ENCODE measurements at places on chromosomes 12 and 14. TPM values are rescaled to one million over a fixed set of nuclear protein-coding genes. Genes with fewer than 3 reads are reported as not detected.

DNA sequence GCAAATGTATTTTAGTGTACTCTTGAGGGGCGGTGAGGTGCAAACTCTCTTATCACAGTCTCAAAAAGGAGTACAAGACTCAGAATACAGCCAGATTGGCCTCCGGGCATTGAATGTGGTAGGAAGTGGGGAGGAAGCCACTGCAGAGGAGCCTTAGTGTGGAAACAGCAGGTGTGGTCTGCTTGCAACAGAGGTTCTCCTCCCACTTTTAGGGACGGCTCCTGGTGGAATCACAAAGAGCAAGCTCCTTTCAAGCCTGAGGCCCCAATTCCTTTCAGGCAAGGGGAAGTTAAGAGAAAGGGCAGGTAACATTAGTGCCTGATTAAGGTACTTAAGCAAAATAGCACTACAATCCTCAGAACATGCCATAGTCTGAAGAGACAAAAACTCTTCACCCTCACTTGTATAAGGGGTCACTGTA is 23.7 kb upstream of the SLC2A3 start:
- no peak overlapping the region for H3K4me3 ChIP-seq
- no peak for DNase-seq
- H3K27me3 ChIP-seq = no peaks in the 10 kb centered on the region
- peaks cover 6% of the 10 kb centered on the region for H3K4me1 ChIP-seq
- no peaks in the 10 kb centered on the region for H3K36me3 ChIP-seq

Gene BEGAIN
- 4.4 TPM for polyA plus RNA-seq

DNA sequence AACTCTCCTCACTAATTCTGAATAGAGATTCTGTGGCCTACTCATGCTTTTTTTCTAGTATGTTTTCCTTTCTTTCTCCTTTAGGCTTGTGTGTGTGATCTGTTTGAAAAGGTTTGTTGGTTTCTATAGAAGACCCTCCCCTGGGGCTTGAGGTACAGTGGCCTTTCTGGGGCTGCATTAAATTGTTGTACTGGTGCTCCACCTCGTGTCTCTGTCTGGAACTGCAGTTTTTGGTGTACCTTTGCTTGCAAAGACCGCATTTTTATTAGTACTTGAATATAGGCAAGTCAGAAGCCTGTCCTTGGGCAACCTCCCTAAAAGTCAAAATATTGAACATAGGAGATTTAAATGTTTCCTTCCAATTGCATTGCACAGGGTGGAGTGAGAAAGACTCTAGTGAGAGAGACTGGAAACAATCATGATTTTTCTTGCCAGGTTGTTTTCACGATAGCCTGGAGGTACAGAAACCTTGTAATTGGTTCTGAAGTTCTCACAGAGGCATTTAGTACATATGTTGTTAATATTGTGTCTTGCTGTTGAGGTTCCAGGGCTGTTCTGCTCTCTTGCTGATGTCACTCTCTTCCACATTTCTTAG is 39.0 kb downstream of the SLCO1B1 start:
- H3K27ac ChIP-seq = no peak overlapping the region
- no peaks in the 10 kb centered on the region for H3K4me1 ChIP-seq
- H3K27me3 ChIP-seq = no peaks in the 10 kb centered on the region
- H3K4me3 ChIP-seq = no peak overlapping the region
- peak; percentile 33 for DNase-seq

- peaks cover 25% of the 10 kb centered on the region for H3K36me3 ChIP-seq
- no peak for DNase-seq
- no peak overlapping the region for H3K4me3 ChIP-seq
Measured at GRCh38 chr14:34710744-34711143, 3.6 kb downstream of the CFL2 start.

DNA sequence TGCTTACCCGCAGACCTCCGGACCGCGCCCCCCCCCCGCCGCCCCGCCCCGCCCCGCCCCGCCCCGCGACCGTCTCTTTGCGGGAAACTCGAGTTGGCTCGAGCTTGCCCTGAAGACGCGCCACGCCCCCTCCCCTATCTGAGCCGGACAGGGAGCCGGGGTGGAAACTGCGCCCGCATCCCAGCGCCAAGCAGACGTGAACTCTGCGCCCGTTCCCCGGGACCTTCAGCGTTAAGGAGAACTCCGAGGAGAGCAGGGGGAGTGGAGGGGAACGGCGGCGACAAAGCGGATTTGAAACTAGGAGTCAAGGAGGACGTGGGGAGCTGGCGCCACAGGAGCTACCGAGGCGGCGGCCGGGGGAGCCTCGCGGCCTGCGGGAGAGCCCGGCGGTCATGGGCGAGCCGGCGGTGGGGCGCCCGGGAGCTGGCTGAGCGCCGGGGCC is at the start of gene KCNK13:
TSS of gene KCNK13 (plus strand) at position 310 of the 442 bp plus-strand sequence. CDS start 212 bp downstream, outside the sequence.
- no peaks in the 10 kb centered on the region for H3K4me1 ChIP-seq
- H3K27ac ChIP-seq = no peak within 1 kb of the TSS
- H3K4me3 ChIP-seq = peak within 1 kb of the TSS; percentile 54
- peak; percentile 74 for DNase-seq

- H3K4me1 ChIP-seq = no peaks in the 10 kb centered on the region
- DNase-seq = no peak
- no peak overlapping the region for H3K27ac ChIP-seq
- no peaks in the 10 kb centered on the region for H3K36me3 ChIP-seq
- H3K4me3 ChIP-seq = no peak overlapping the region
- peaks cover 64% of the 10 kb centered on the region for H3K27me3 ChIP-seq
Measured at GRCh38 chr14:92382677-92383076, 59.7 kb downstream of the SLC24A4 start.

- H3K4me1 ChIP-seq = no peaks in the 10 kb centered on the region
- H3K27me3 ChIP-seq = no peaks in the 10 kb centered on the region
- peak; percentile 38 for DNase-seq
- no peak overlapping the region for H3K27ac ChIP-seq
Measured at GRCh38 chr12:98208816-98209215, 306.6 kb upstream of the TMPO start.

- peak; percentile 38 for DNase-seq
- H3K27ac ChIP-seq = no peak overlapping the region
- H3K4me1 ChIP-seq = no peaks in the 10 kb centered on the region
- H3K27me3 ChIP-seq = peaks cover 66% of the 10 kb centered on the region
- H3K4me3 ChIP-seq = no peak overlapping the region
Measured at GRCh38 chr12:34379142-34379541, 356.8 kb downstream of the ALG10 start.

Gene PIWIL1
- 0.03 TPM for polyA plus RNA-seq

DNA sequence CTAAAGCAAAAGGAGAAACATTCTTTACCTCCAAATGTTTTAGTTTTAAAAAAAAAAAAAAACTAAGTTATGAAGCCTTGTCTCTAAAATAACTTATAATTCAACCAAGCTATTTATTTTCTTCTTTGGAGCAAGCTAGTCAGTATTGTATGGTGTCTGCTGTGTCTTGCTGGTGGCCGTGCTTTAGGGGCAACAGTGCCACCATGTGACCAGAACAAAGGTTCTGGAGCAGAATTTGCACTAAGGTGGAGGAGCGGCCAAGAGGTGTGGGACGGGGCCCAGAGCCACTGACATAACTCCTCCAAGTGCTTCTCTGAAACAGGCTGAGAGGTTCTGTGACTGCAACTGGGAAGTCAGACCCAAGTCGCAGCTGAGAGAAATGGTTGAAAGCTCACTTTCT is 4.5 kb downstream of the FICD start:
- H3K27me3 ChIP-seq = no peaks in the 10 kb centered on the region
- peaks cover 13% of the 10 kb centered on the region for H3K4me1 ChIP-seq
- no peak overlapping the region for H3K27ac ChIP-seq
- peak; percentile 55 for DNase-seq
- H3K4me3 ChIP-seq = no peak overlapping the region
- peaks cover 29% of the 10 kb centered on the region for H3K36me3 ChIP-seq

DNA sequence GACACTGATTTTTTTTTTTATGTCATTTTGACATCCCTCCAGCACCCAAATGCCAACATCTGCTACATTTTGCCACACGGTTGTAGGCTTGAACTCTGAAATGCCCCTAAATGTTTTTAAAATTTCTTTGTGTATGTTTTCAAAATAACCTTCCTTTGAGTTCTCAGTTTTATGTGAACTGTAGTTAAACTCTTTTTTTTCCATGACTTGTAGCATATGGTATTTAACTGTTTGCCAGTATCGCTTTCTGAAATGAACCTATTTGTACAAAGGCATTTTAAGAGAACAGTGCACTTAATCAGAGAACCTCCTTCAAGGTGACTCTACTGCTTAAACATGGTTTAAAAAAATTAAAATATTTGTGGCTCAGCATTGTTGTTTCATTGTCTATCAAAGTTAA is 61.5 kb downstream of the PDE3A start:
- no peaks in the 10 kb centered on the region for H3K4me1 ChIP-seq

DNA sequence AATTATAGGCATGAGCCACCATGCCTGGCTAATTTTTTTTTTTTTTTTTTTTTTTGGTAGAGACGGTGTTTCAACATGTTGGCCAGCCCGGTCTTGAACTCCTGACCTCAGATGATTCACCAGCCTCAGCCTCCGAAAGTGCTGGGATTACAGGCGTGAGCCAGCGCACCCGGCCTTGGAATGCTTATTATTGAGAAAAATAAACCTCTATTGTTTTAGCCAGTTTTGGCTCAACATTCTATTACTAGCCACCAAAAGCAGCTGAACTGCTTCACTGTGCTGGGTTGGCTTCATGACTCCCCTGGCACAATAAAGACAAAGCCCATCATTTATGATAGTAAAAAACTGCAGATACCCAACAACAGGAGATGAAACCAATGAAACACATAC is 93.5 kb upstream of the CEP83 start:
- no peak for DNase-seq
- H3K27ac ChIP-seq = no peak overlapping the region
- H3K4me3 ChIP-seq = no peak overlapping the region
- H3K4me1 ChIP-seq = no peaks in the 10 kb centered on the region
- H3K36me3 ChIP-seq = no peaks in the 10 kb centered on the region

Gene LTBP2
- polyA plus RNA-seq = 58.8 TPM

- no peak overlapping the region for H3K4me3 ChIP-seq
- H3K27me3 ChIP-seq = no peaks in the 10 kb centered on the region
- H3K4me1 ChIP-seq = peaks cover 7% of the 10 kb centered on the region
Measured at GRCh38 chr14:104769324-104770071, 16.6 kb downstream of the SIVA1 start.

DNA sequence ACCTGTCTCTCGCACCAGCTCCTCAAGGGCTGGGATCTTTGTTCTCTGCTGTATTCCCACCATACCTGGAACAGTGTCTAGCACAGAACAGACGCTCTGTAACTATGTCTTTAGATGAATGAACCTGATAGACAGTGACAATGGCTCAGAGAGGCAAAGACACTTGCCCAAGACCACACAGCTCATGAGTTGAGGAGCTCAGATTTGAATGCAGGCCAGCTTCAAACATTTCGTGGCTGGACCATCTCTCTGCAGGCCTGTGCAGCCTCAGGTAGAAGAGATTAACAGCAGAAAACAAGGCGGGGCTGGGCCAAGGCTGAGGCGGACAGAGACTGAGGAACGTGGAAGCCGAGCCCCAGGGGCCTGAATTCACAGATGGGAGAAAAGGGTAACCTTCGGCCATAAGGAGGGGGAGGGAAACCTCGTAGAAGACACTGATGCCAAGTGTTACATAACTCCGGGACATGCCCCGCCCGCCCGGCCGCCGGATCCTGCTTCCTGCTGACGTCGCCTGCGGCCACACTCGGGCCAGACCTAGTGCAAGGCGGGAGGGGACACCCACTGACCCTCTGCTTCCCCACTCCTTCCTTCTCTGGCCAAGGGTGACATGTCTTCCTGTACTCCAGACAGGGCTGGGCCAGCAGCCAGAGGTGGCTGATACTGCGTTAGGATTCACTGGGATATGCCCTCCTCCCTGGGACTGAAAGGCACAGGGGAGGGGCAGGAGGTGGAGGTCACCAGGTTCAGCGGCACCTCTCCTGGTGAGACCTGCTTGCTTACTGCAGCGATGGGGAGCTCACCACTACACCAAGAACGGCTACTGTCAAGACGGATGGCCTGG is 86.8 kb downstream of the RFLNA start:
- peak overlapping the region; percentile 40 for H3K27ac ChIP-seq
- no peaks in the 10 kb centered on the region for H3K27me3 ChIP-seq
- DNase-seq = no peak
- peaks cover 62% of the 10 kb centered on the region for H3K36me3 ChIP-seq

- H3K4me1 ChIP-seq = peaks cover 18% of the 10 kb centered on the region
- no peak overlapping the region for H3K4me3 ChIP-seq
- H3K27ac ChIP-seq = peak overlapping the region; percentile 89
- no peaks in the 10 kb centered on the region for H3K36me3 ChIP-seq
Measured at GRCh38 chr14:38405851-38406635, 150.2 kb upstream of the CLEC14A start.

GRCh38 chr14:106509176-106509575 is 982.8 kb downstream of the TMEM121 start:
- H3K4me3 ChIP-seq = no peak overlapping the region
- no peaks in the 10 kb centered on the region for H3K36me3 ChIP-seq
- H3K4me1 ChIP-seq = no peaks in the 10 kb centered on the region
- H3K27me3 ChIP-seq = no peaks in the 10 kb centered on the region

Gene FOXN4
- polyA plus RNA-seq = 0.10 TPM

DNA sequence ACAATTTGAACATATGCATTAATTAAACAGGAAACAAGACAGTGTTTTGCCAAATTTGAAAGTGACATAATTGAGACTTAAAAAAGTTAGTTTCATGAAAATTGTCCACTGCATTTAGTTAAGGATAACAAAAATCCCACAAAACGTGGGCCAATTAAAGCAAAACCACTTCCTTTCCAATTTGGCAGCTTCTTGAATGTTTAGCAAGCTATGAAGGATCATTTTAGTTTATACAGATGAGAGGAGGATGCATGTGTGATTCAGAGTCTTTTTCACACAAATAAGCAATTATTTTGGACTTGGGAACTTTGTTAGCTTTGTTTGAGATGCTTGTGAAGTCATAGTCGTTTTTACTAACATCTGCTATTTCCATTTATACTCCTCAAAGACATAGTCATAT is 109.6 kb downstream of the ATXN7L3B start:
- no peaks in the 10 kb centered on the region for H3K36me3 ChIP-seq
- no peaks in the 10 kb centered on the region for H3K4me1 ChIP-seq
- no peaks in the 10 kb centered on the region for H3K27me3 ChIP-seq
- H3K4me3 ChIP-seq = no peak overlapping the region

Gene MLXIP
- 11.0 TPM for polyA plus RNA-seq

- H3K27me3 ChIP-seq = no peaks in the 10 kb centered on the region
- H3K36me3 ChIP-seq = no peaks in the 10 kb centered on the region
- H3K27ac ChIP-seq = no peak overlapping the region
- no peak overlapping the region for H3K4me3 ChIP-seq
- H3K4me1 ChIP-seq = no peaks in the 10 kb centered on the region
- DNase-seq = no peak
Measured at GRCh38 chr14:51787352-51787751, 73.1 kb upstream of the GNG2 start.

DNA sequence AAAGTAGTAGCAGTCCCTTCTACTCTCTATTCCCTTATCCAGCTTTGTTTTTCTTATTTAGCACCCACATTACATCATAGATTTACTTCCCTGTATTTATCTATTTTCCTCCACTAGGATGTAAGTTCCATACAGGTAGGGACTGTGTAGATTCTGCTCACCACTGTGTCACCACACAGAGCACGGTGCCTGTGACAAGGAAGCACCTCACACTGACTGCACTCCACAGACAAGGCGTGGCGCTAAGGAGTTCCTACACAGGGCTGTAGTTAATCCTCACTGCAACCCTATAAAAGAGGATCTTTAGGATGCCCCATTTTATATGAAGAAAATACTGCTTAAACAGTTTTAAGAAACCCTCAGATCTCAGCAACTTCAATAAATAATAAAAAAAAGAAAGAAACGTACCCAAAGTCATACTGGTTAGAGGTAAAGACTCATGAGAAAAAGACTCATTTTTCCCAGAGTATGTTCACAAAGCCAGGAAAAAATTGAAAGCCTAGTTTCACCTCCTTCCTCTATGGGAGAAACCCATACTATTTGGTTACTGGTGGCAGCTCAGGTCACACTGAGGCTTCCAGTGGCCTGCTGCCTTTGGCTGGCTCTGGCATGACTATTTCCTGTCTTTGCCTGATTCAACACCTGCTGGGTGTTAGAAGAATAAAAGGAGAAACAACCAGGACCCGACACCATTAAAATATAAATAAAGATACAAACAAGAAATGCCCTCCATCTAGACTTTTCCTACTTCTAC is 36.9 kb downstream of the RAD9B start:
- no peak overlapping the region for H3K4me3 ChIP-seq
- no peak overlapping the region for H3K27ac ChIP-seq
- H3K4me1 ChIP-seq = peaks cover 2% of the 10 kb centered on the region
- no peaks in the 10 kb centered on the region for H3K27me3 ChIP-seq

All from SK-N-SH (cell line).